NCI-H146 (cell line): ENCODE measurements at places on chromosomes 1 and 21.

- DNase-seq, result peak; percentile 76
These were observed 12.1 kb upstream of the NES start for GRCh38 chr1:156689035-156689952.

DNA sequence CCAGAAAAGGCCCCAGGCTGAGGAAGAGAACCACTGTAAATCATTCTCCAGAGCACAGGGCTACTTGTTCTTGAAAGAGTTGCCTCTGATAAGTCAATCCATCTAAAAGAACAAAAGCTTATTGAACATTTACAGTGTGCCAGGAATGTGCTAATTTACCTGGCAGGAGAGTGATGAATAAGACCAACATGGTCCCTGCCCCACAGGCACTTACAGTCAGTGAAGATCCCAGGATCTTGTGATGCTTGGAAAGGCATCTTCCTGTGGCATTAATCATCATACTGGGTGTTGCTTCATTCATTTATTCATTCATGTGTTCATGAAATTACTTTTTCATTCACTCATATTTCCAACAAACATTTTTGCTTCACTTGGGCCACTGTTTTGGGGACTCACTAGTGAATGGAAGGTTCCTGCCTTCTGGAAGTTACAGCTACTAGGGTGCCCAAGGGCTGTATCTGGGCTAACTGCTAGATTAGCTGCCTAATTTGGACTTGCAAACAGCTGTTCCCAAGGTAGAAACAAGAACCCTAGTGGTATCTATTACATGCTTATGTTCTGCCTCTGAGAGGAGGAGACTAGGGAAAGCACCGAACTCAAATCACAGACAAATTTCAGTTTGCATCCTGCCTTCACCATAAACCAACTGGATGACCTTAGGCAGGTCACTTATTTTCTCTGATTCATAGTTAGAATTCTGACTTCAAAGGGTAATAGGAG is 133.5 kb downstream of the CLIC6 start:
- DNase-seq, result no peak

DNA sequence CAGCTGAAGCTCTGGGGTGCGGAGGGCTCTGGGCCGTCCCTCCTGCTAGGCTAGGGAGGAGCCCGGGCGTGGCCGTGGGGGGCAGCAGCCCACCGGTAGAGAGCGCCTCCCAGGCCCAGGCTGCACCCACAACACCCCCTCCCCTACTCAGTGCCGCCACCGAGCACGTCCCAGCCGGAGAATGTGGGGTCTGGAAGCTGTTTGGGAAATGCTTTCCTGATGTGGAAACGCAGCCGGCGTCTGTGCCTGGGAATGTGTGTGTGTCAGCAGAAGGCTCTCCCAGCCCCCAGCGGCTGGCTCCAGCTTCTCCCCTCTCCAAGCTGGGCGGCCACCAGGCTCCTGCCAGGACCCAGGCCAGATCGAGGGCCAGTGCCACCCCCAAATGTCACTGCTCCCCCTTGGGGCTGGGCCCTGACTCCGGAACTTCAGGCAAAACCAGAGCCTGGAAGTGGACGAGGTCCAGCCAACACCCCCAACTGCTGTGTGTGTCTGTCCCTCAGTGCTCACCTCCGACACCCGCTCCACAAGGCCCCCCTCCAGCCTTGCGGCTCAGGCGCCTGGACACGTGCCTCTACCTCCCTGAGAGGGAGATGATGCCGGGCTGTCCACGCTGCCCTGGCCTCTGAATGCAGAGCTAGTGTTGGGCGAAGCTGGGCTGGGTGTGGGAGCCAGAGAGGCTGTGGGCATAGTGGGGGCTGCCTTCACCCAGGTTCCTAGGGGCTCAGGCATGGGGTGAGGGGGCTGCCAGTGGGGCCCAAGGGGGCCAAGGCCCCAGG is 74.7 kb downstream of the MEGF6 start:
- DNase-seq, result no peak

- no peak for DNase-seq
These were observed 75.1 kb downstream of the ZSCAN20 start for GRCh38 chr1:33547576-33547975.

GRCh38 chr1:114037631-114037890 is 58.3 kb downstream of the OLFML3 start:
- DNase-seq, result no peak

- no peak for DNase-seq
These were observed 24.8 kb downstream of the RNF19B start for GRCh38 chr1:32939655-32940371.

GRCh38 chr1:79969886-79970285 is 963.4 kb upstream of the ADGRL4 start:
- no peak for DNase-seq

DNA sequence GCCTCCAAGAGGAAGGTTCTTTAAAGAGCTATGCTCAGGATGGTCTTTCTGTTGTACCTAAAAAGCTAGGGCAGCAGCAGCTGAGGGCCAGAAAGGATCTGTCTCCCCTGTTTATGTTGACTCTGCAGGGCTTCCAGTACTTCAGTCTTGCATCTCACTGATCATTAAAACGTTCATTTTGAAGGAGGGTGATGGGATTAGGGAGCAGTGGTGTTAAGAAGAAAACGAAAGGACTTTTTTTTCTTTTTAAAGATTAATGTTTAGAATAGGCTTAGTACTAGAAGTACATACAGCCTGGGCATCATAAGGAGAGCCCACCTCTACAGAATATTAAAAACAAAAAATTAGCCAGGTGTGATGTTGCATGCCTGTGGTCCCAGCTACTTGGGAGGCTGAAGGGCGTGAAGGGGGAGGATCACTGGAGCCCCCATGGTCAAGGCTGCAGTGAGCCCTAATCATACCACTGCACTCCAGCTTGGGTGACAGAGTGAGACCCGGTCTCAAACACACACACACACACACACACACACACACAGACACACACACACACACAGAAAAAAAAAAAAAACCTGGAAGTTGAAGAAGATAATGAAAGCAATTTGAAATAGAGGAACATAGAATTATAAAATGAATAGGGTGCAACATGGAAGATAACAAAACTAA is 2.9 kb downstream of the CR1L start:
- peak; percentile 5 for DNase-seq

- DNase-seq, result no peak
These were observed 405.9 kb upstream of the RGS18 start for GRCh38 chr1:191752342-191752741.

DNA sequence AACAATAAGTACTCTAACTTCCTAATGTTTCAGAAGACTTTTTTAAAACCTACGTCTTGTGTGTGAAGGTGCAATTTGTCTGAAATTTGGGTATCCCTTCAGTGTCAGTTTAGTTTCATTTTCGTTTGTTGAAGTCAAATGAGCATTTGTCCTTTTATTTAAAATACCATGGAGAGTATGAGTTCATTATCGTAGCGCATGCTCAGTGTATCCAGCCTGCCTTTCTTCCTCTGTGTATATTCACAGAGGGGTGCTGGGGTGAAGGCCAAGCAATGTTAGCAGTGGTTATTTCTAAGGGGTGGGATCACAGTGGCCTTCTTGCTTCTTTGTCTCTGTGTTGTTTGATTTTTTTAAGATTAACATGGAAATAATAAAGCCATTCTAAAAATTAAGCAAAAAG is 43.2 kb downstream of the CNN3 start:
- peak; percentile 75 for DNase-seq

- no peak for DNase-seq
These were observed 69.1 kb upstream of the ZP4 start for GRCh38 chr1:237959838-237960237.

- DNase-seq, result no peak
These were observed 11.8 kb upstream of the AMIGO1 start for GRCh38 chr1:109521002-109521951.

- DNase-seq, result no peak
These were observed 18.6 kb upstream of the SLC6A9 start for GRCh38 chr1:44049839-44050238.

- peak; percentile 29 for DNase-seq
These were observed 359 bp downstream of the LRRC3 start for GRCh38 chr21:44455524-44456213.

GRCh38 chr21:35048183-35048601 is 910 bp downstream of the RUNX1 start:
- DNase-seq, result no peak

GRCh38 chr1:181128592-181129497 is 40.3 kb downstream of the IER5 start:
- DNase-seq, result peak; percentile 70

DNA sequence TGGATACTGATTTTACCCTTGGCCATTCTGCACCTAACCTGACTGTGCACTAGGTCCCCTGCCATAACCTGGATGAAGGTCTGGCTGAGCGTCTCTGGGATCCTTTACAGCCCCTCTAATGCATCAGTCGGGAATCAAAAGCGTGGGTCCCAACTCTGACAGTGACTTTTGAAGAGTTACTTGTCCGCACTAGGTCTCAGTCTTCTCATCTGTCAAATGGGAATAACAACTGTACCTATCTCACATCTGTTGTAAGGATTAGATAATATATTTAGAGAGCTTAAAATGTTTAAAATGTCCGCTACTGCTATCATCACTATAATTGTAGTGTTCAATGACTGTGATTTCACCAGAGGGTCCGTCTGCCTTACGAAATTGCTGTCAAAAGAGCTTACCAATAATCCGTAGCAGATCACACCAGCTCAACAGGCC is 746 bp downstream of the TADA1 start:
- peak; percentile 5 for DNase-seq

GRCh38 chr21:27570306-27570868 is 603.5 kb upstream of the ADAMTS5 start:
- DNase-seq, result no peak

DNA sequence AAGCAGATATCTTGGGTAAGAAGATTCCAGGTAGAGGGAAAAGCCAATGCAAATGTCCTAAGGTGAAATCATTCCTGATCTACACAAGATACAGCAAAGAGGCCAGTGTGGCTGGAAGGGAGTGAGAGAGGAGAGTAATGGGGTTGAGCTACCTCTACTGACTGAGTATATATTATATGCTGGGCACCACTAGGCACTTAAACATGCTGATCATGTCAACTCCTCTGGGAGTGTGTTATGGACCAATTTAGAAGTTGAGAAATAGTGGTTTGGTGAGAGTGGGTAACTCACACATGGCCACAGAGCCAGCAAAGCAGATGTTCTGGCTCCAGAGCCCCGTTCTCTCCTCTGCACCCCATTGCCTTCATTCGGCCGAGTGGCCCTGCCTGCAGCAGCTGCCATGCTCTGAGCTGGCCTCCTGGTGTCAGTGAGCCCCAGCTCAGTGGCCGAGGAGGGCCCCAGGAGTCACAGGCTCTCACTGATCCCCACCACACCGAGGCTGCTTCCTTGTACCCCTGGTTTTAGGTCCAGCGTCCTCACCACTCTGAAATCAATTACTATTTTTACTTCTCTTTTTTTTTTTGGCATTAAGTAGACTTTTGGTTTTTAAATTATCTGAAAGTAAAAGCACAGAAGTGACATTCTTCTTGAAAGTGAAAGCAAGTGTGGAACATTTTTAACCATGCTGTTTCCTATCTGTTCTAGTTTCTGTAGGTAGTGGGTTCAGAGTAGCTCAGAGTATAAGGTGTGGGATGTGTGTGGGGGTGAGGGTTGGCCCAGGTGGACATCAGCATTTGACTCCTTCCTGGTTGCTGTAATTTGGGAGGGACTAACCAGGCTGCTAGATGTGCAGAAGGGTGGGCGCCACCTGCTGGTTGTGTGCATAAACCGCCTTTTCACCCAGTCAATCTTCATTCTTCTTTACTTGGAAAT is 45.8 kb upstream of the CRNN start:
- peak; percentile 14 for DNase-seq

DNA sequence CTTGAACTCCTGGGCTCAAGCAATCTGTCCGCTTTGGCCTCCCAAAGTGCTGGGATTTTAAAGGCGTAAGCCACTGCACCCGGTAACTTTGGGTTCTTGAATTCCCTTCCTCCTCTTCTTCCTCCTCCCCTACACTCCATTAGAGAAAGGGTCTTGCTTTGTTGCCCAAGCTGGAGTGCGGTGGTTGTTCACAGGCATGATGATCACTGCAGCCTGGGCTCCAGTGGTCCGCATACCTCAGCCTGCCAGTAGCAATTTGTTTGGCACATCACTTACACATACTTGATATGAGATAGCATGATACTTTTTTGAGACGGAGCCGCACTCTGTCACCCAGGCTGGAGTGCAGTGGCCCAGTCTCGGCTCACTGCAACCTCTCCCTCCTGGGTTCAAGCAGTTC is 2.2 kb downstream of the DEGS1 start:
- no peak for DNase-seq

- no peak for DNase-seq
These were observed 4.4 kb downstream of the HFM1 start for GRCh38 chr1:91400133-91400725.

DNA sequence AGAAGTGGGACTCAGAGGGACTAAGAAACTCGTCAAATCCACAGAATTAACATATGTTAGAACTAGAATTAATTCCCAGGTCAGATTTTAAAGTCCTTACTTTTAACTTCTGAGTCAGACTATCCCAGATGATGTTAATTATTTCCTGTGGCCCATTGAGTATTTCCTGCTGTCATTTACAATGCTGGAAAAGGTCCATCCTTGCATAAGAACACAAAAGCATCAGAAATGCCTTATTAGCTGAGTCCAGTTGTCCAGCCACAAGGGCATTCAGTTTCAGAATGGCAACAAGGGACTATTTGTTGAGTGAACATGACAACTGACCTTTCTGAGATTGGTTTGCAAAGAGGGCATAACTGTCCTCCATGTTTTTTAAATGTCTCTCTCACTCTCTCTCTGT is 16.5 kb upstream of the HIVEP3 start:
- DNase-seq, result peak; percentile 34

- DNase-seq, result no peak
These were observed 528.5 kb downstream of the PLPP3 start for GRCh38 chr1:56050911-56051310.

GRCh38 chr21:27047283-27047657 is 80.4 kb upstream of the ADAMTS5 start:
- no peak for DNase-seq

- no peak for DNase-seq
These were observed 75.7 kb downstream of the SKI start for GRCh38 chr1:2303781-2304180.

DNA sequence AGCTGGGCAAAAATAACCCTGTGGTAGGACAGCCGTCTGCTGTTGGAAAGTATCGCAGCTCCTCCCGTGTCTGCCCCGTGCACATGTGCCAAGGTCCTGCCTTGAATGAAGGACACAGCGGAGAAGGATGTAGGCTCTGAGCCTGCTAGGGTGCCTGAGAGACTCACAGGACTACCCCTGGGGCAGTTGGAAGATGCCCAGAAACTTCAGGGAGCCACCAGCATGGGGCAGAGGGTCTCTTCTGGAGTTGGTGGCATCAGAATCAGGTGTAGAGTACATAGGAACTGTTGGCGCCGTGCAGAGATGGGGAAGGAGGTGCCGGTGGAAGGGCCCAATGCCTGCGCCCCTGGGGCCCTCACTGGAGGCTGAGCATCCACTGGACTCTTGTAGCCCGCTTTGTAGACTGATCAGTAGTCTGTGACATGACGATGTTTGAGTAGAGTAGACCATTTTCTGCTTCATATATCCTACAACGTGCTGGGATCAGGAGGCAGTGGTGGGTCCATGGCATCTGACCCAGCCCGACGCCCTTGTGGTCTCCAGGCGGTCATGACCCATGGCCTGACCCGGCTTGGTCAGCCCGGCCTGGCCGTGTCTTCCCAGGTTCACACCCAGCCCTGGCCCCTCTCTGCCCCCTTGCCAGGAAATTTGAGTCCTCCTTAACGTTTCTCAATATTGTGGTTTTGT is 5.3 kb upstream of the C1orf174 start:
- DNase-seq, result no peak
